ENCODE measurements at places on chromosomes 3 and 15. TPM values are rescaled to one million over a fixed set of nuclear protein-coding genes. Genes with fewer than 3 reads are reported as not detected.

The UPK1B gene
- not detected for total RNA-seq

The SAMD7 gene
- not detected for total RNA-seq

The TMA7 gene
- 314 TPM for total RNA-seq

The ATP8B4 gene
- 0.20 TPM for total RNA-seq

The EIF4G1 gene
- 657 TPM for total RNA-seq

- DNase-seq: no peak
- no peaks in the 10 kb centered on the region for H3K36me3 ChIP-seq
- H3K4me1 ChIP-seq: no peaks in the 10 kb centered on the region
- no peaks in the 10 kb centered on the region for H3K27me3 ChIP-seq
- no peak overlapping the region for H3K27ac ChIP-seq
- H3K4me3 ChIP-seq: no peak overlapping the region
Observed at GRCh38 chr3:166527325-166527724, 690.1 kb upstream of the BCHE start.

DNA sequence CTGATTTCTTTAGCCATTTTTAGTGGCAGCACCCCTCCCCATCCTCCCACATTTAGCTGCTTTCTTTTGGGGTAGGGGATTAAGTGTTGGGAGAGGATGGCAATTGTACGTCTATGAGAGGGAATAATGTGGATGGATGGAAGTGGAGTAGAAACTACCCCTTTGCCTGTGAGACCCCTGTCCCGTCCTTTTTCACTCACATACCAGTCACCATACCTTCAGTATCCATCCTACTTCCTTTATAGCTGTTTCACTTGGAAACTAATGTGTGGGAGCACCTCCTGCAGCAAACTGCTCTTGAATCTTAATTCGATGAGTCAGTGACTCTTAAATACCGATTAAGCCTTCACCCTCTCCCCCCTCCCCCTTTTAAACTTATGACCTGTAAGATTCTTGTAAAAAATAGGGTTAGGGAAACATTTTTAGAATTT is 730 bp downstream of the SPRED1 start:
- peaks cover 31% of the 10 kb centered on the region for H3K4me1 ChIP-seq
- peak overlapping the region; percentile 43 for H3K27ac ChIP-seq
- H3K36me3 ChIP-seq: no peaks in the 10 kb centered on the region
- peak; percentile 74 for DNase-seq
- H3K27me3 ChIP-seq: no peaks in the 10 kb centered on the region
- peak overlapping the region; percentile 80 for H3K4me3 ChIP-seq

DNA sequence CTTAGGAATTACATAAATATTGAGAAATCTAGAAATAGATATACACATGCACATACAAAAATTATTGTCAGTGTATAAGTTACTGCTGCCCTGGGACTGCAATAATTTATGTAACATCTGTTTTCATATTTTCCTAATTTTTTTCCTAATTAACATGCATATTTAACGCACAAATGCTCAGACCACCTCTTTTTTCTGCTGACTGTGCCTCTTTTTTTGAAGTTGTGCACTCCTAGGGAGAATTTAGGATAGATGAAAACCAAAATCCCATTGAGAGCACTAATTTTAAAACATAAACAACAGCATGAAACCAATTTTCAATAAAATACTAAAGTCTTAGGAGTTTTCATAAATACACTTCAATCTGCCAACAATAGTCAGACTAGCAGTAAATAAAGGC is 154.0 kb downstream of the TBC1D5 start:
- H3K4me1 ChIP-seq: no peaks in the 10 kb centered on the region
- H3K4me3 ChIP-seq: no peak overlapping the region
- peaks cover 4% of the 10 kb centered on the region for H3K36me3 ChIP-seq
- H3K27me3 ChIP-seq: no peaks in the 10 kb centered on the region
- DNase-seq: no peak
- no peak overlapping the region for H3K27ac ChIP-seq

GRCh38 chr3:113339616-113340244 is 101.6 kb downstream of the CFAP44 start:
- no peaks in the 10 kb centered on the region for H3K4me1 ChIP-seq
- H3K36me3 ChIP-seq: no peaks in the 10 kb centered on the region
- no peak overlapping the region for H3K4me3 ChIP-seq
- H3K27me3 ChIP-seq: no peaks in the 10 kb centered on the region
- H3K27ac ChIP-seq: no peak overlapping the region

GRCh38 chr15:68469162-68470048 is 37.4 kb upstream of the ITGA11 start:
- H3K27me3 ChIP-seq: peaks cover 13% of the 10 kb centered on the region
- H3K36me3 ChIP-seq: no peaks in the 10 kb centered on the region
- H3K4me1 ChIP-seq: no peaks in the 10 kb centered on the region
- H3K27ac ChIP-seq: no peak overlapping the region
- no peak for DNase-seq

Data from PC-9 (cell line).